ENCODE measurements at places on chromosomes 13 and 19.

GRCh38 chr13:47831265-47831664 lies 169.8 kb downstream of the SUCLA2 start:
- no peak for DNase-seq

DNA sequence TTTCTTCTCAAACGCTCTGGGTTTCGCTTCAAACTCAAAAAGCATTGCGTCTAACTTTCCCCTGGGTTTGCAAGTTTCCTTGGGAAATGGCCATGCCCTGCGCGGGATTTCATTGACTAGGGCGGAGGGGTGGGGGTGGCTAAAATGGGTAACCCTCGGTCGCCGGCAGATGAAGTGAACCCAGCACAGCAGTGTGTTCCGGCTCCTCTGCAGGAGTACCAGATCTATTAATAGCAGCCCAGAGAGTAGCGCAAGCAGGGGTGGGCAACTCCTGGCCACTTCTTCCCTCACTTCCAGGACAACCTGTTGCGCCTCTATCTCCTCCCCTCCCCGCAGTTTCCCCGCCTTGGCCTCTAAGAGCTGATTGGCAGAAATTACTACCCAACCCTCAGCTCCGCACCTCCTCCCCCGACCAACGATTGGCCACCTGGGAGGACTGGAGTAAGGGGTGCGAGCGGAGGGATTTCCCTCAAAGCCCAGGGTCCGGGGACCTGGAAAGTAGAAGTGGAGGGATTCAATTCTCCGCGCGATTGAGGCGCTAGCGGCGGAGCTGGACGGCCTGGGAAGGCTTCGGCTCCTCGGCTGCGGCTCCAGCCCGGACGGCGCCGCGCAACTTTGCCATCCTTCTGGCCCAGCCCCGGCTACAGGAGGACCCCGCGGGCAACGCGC lies at the start of gene FREM2:
Gene FREM2, plus strand, starts transcription at position 501 of the 669 bp plus-strand sequence. CDS start 268 bp downstream, outside the sequence.
- peak; percentile 2 for DNase-seq

- no peak for DNase-seq
These were observed 778.3 kb upstream of the PCDH20 start for GRCh38 chr13:62193919-62194318.

DNA sequence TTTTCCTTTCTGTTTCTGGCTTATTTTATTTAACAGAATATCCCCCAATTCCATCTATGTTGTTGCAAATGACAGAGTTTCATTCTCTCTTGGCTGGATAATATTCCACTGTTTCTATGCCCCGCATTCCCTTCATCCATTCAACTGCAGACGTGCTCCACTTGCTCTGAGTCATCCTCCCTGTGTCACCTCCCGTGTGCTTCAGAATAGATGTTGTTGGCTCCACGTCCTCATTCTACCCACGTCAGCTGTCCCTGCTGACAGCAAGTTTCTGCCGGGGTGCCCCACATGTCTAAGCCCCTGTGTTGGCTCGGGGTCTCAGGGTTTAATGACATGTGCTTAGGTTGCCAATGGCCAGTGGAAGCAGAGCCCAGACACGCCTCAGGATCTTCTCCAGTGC lies 1041.0 kb downstream of the UQCRFS1 start:
- DNase-seq = no peak

GRCh38 chr13:23081220-23081619 lies 99.6 kb upstream of the SGCG start:
- DNase-seq = no peak

DNA sequence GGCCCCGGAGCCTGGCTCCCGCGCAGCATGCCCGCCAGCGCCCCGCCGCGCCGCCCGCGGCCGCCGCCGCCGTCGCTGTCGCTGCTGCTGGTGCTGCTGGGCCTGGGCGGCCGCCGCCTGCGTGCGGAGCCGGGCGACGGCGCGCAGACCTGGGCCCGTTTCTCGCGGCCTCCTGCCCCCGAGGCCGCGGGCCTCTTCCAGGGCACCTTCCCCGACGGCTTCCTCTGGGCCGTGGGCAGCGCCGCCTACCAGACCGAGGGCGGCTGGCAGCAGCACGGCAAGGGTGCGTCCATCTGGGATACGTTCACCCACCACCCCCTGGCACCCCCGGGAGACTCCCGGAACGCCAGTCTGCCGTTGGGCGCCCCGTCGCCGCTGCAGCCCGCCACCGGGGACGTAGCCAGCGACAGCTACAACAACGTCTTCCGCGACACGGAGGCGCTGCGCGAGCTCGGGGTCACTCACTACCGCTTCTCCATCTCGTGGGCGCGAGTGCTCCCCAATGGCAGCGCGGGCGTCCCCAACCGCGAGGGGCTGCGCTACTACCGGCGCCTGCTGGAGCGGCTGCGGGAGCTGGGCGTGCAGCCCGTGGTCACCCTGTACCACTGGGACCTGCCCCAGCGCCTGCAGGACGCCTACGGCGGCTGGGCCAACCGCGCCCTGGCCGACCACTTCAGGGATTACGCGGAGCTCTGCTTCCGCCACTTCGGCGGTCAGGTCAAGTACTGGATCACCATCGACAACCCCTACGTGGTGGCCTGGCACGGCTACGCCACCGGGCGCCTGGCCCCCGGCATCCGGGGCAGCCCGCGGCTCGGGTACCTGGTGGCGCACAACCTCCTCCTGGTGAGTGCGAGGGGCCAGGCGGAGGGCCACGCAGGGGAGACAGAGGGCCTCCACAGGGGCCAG lies at the start of gene KL:
Gene KL, plus strand, starts transcription at position 10 of the 909 bp plus-strand sequence. Its CDS starts 18 bp downstream, at position 28.
- no peak for DNase-seq

GRCh38 chr13:110774051-110774450 lies 60.6 kb downstream of the ING1 start:
- no peak for DNase-seq

DNA sequence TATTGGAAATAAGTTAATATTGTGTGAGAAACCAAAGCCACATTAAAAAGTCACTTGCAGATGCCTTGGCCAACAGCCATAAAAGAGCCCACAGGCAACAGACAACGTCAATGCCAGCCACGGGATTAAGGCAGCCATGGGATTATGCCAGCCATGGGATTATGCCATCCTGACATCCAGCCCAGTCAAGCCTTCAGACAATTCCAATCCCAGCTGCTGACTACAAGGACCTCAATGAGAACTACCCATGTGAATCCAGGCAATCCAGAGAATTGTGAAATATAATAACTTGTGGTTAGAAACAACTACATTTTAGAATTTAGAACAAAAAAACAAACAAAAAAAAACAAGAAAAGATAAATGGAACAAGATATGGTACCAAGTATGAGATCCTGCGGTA lies 356.6 kb downstream of the EFNB2 start:
- DNase-seq = no peak

- DNase-seq = no peak
These were observed 14.0 kb downstream of the DPP9 start for GRCh38 chr19:4709440-4710280.

DNA sequence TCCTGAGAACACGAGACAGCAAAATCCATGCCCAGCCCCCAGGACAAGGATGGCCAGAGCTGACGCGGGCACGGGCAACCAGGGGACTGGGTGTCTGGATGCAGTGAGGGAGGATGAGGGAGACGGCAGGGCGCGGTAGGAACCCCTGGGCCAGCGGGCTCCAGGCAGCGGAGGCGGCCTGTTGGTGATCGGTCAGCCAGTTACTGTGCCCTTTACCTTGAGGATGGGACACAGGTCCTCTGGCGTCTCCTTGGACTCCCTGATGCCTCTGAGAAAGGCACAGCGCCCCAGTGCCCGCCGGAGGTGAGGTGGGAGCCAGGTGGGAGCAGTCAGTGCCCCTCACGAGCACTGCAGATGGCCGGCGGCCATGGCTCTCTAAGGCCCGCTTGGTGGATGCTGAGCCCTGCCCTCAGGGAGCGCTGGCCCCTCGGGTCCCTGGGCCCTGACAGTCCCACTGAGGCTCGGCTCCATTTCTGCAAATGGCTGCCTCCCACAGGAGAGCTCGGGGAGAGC lies 31.2 kb downstream of the C13orf46 start:
- no peak for DNase-seq

- no peak for DNase-seq
These were observed 1.8 kb downstream of the MAB21L1 start for GRCh38 chr13:35474496-35475211.

GRCh38 chr13:82147526-82147925 lies 1734.7 kb downstream of the SLITRK1 start:
- DNase-seq = no peak

- DNase-seq = no peak
These were observed 4.8 kb upstream of the TM9SF2 start for GRCh38 chr13:99496184-99497142.

GRCh38 chr13:112588490-112589297 lies 741 bp upstream of the TUBGCP3 start:
- no peak for DNase-seq

- DNase-seq = no peak
These were observed 32.0 kb downstream of the RUBCNL start for GRCh38 chr13:46355088-46355468.

- no peak for DNase-seq
These were observed 24.8 kb downstream of the N4BP2L1 start for GRCh38 chr13:32403108-32403507.

- no peak for DNase-seq
These were observed 74.7 kb downstream of the MZT1 start for GRCh38 chr13:72652681-72653080.

- DNase-seq = no peak
These were observed 40.2 kb downstream of the RAB20 start for GRCh38 chr13:110521296-110521680.

DNA sequence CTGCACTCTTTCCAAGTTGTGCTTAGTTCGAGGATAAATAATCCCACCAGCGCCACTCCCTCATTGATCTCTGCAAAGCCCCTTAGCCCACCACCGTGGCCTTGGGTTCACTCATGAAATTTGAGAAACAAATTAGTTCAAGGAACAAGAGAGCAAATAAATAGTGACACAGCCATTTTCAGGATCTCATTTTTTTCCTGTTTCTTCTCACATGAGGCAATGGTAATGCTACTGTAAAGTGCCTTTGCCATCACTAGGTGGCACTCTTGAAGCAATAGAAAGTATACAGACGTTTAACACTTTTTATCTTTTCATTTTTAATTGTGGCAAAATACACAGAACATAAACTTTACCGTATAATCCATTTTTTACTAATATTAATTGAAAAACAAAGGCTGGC lies 76.8 kb upstream of the ZNF835 start:
- DNase-seq = no peak

DNA sequence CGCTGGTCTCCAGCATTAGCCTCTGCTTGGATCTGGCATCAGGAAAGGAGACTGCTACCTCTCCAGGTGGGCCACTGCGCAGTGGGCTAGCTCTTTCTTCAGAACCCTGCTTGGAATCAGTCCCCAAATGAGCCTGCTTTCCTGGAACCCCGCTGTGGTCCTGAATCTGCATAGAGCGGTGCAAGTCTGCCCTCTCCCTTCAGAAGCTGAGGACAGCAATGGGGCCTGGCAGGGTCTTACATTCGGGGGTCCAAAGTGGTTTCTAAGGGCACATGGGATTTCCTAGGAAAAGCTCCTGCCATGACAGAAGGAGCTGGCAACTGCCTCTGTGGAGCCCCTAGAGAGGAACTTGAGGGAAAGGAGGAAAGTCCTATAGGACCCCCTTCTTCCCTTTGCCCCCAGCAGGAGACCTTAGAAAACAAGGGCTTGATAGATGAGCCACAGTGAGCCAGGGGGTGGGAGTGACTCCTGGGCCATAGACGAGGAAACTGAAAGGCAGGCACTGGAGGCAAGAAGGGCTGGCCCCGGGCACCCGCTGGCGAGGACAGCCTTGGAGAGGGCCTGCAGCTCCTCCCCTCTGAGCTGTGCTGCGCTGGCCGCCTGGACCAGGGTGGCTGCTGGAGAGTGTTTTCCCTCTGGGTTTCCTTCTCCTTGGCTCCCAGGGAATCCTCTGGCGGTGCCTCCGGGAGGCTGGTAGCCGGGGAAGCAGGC lies 1.4 kb upstream of the VSTM2B start:
- DNase-seq = no peak

- DNase-seq = no peak
These were observed 9.9 kb downstream of the DNM2 start for GRCh38 chr19:10727685-10728201.

GRCh38 chr13:59664586-59664985 lies 499.1 kb downstream of the DIAPH3 start:
- DNase-seq = no peak

GRCh38 chr19:49877879-49878743 lies 609 bp downstream of the TBC1D17 start:
- peak; percentile 94 for DNase-seq

DNA sequence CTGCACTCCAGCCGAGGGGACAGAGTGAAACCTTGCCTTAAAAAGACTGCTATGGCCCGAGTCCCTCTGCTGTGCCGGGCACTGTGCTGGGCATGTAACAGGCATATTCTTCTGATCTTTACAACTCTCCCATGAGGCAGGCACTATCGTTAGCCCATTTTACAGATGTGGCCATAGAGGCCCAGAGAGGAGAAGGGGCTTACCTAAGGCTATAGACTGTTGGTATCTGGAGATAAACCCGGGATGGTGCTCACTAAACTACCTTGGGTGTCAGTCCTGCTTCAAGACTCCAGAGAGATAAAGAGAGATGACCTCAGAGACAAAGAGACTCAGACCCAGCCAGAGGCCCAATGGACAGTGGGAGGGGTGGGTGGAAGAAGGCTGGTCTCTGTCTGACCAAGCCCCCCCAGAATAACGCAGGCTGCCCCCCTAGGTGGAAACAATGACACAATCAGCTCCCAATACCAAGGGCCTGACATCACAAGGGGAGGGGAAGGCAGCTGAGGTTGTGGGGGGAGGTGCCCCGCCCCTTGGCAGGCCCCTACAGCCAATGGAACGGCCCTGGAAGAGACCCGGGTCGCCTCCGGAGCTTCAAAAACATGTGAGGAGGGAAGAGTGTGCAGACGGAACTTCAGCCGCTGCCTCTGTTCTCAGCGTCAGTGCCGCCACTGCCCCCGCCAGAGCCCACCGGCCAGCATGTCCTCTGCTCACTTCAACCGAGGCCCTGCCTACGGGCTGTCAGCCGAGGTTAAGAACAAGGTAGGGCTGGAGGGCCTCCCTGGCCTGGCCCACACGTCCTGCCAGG lies at the start of gene CNN1:
Gene CNN1, plus strand, starts transcription at position 620 of the 805 bp plus-strand sequence. Its CDS starts 77 bp downstream, at position 697.
- DNase-seq = no peak

DNA sequence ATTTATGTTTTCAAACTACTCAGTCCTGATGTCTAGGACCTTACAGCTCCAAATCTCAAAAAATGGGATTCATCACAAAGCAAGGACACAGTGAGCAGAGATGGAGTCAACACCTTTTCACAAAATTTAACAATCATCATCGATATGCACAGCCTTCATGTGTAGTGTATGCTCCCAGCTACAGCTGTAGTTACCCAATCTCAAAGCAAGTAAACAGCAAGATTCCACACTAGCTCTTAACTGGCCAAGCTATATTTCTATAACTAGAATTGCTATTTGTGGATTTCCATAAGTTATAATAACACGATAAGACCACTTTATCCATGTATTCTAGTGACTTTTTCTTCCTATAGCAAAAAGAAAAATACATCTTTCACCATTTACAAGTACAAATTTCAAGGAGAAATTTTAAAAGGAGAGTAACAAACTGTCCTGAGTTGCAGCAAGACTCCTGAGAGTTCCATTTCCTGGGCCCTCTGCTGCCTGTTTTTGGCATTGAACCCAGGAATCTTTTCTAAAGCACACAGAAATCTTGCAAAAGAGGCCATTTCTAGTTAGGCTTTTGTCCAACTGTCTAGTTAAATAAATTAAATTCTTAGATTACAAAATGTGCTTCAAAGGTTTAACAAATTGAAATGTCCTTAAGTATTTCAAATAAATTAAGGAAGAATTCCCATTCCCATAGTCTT lies 460.6 kb downstream of the FGF14 start:
- DNase-seq = no peak

GRCh38 chr13:111270765-111271698 lies 49.4 kb upstream of the TEX29 start:
- DNase-seq = no peak

GRCh38 chr13:113297370-113298042 lies 467 bp downstream of the LAMP1 start:
- DNase-seq = no peak

Measured in NCI-H1436 treated with DMSO at 0.1 percent for 48 hours (cell line).